Mucosa of descending colon (tissue), 3 donors: ENCODE measurements at places on chromosomes 16 and 17. TPM values are rescaled to one million over a fixed set of nuclear protein-coding genes. Genes with fewer than 3 reads are reported as not detected.

Gene SLC38A8
- not detected for total RNA-seq

Gene KNOP1
- total RNA-seq: 23.5 TPM

Gene PRPSAP2
- total RNA-seq: 42.1 TPM

Gene CNGB1
- total RNA-seq: 0.14 TPM

Gene ACAP1
- 9.2 TPM for total RNA-seq

Gene MT1E
- 237 TPM for total RNA-seq

Gene PIRT
- total RNA-seq: 7.6 TPM

Gene TAC4
- total RNA-seq: not detected

Gene TMEM100
- total RNA-seq: 2.8 TPM

Gene MYO15A
- total RNA-seq: 0.60 TPM

Gene BCAR1
- total RNA-seq: 100 TPM

Gene RMI2
- total RNA-seq: 12.1 TPM

Gene RNU2-1
- 3,750 TPM for total RNA-seq

Gene CALB2
- total RNA-seq: 1.2 TPM

Gene STX1B
- 0.84 TPM for total RNA-seq

Gene RAB26
- 3.8 TPM for total RNA-seq

Gene LUC7L3
- total RNA-seq: 114 TPM

Gene PRSS33
- not detected for total RNA-seq

Gene KRTAP4-9
- not detected for total RNA-seq

Gene DPEP3
- not detected for total RNA-seq

Gene DPEP1
- total RNA-seq: 0.28 TPM

Gene PABPN1L
- total RNA-seq: not detected

Gene COQ9
- total RNA-seq: 98.0 TPM

Gene MRTFB
- total RNA-seq: 40.0 TPM

Gene TERB1
- total RNA-seq: not detected

Gene CCDC154
- total RNA-seq: 2.4 TPM

Gene BCL6B
- 2.8 TPM for total RNA-seq

Gene LRRC46
- 0.36 TPM for total RNA-seq
